ENCODE measurements at places on chromosomes 7 and 10.

DNA sequence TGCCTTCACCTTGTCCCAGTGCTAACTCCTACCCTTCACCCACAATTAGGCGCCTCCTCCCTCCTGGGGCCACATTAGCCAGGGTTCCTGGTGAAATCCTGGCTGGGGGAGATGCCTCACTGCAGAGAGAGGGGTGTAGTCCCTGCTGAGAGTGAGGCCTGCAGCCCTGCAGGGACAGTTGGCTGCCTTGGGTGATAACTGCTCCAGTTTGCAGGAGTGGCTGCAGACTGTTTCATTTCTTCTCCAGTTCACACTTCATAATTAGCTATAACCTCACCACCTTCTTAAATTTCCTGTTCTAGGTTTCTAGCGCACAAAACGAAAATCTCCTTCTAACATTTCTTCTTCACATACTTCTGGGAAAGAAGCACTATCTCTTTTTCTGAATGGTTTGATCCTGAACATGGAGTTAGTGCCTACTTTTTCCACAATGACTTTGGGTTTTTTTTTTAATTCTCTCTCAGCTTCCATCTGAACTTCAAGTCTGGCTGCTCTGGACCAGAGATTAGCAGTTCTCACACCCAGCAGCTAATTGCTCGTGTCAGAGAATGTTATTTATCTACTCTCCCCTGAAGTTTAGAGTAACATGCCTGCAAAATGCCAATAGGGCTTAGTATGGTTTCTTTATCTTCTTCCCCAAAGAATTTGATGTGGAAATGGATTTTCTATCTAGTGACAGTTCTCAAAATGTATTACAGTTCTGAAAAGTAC is 15.5 kb upstream of the JAZF1 start:
- no peak for DNase-seq

- no peak for DNase-seq
Measured at GRCh38 chr7:71283802-71284201, 151.9 kb downstream of the GALNT17 start.

- DNase-seq = no peak
Measured at GRCh38 chr10:110980807-110981206, 61.4 kb downstream of the SHOC2 start.

- DNase-seq = no peak
Measured at GRCh38 chr10:68224810-68225209, 7.1 kb downstream of the ATOH7 start.

GRCh38 chr10:82308641-82309040 is 433.6 kb downstream of the NRG3 start:
- no peak for DNase-seq

DNA sequence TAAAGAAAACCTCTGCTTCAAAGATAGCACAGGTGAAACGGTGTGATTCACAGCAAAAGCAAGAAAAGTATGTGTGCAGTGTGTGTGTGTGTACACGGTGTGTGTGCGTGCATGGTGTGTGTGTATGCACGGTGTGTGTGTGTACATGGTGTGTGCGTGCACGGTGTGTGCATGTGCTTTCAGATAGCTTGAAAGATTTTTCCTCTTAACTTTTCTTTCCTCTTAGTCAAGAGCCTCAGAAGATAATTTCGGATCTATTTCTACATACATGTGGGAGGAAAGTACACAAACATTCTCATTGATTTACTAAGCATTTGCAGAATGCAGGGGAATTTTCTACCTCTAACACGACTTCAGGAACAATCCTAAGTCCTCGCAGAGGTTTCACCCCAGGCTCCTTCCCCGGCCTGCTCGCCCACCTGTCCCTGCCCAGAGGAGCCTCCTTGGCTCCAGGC is 2.9 kb downstream of the FGFR2 start:
- DNase-seq = no peak

DNA sequence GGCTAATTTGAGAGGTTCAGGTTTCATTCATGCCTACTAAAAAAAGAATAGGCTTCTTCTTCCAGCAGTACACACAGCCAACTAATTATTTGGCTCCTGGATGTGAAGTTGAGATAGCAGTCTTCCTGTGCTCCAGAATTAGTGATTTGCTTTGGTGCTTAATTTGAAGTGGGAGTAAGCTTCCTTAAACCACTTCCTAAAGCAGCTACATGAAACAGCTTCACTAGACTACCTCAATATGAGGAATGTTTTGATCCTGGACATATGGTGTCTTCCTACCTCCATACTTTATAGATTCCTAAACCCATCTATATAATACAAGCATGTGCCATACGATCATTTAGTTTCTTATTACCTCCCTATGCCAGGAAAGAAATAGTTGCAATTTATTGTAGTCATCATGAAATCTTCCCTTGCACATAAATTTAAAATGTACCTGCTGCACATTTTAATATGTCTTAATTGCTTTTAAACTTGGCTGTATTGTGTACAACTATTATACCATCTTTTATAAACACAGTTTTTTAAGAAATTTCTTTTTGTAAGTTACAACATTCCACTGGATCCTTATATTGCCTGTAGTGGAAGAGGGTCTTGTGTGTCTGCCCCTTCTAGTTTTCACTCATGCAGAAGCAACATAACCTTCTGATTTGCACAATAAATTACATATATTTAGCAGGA is 8.6 kb downstream of the VIM start:
- no peak for DNase-seq

DNA sequence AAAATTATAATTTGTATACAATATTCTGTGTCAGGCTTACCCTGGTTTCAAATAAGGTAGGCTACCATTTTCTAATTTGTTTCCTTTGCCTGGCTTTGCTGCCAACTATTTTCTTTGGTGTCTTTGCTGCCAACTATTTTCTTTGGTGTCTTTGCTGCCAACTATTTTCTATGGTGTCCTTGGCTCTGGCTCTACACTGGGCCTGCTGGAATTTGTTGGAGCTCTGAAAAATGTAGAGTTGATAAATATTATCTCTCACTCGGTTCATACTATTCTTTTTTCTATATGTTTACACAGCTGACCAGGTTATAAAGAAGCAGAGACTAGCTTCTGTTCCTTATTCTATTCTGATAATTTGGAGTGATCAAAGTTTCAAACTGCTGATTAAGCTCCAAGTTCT is 768.0 kb upstream of the PHF14 start:
- no peak for DNase-seq

GRCh38 chr10:101319241-101319915 is 34.6 kb upstream of the BTRC start:
- no peak for DNase-seq

DNA sequence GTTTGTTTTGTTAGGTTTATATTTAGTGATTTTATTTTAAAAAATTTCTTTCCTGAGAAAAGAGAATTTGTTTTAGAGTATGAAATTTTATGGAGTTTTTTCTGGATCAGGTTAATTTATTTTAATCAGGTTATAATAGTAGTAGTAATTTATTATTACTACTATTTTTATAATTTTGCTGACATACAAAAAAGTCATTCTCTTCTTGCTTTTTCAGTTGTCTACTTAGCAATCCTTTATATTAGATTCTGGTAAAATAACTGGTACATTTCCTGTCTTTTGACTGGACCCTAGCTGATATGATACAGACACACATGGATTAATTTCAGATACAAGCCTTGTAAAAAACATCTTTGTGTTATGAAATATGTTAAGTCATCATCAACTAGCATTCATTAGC is 5.3 kb downstream of the CASD1 start:
- no peak for DNase-seq

GRCh38 chr10:60955316-60955715 is 11.3 kb upstream of the RHOBTB1 start:
- DNase-seq = no peak

DNA sequence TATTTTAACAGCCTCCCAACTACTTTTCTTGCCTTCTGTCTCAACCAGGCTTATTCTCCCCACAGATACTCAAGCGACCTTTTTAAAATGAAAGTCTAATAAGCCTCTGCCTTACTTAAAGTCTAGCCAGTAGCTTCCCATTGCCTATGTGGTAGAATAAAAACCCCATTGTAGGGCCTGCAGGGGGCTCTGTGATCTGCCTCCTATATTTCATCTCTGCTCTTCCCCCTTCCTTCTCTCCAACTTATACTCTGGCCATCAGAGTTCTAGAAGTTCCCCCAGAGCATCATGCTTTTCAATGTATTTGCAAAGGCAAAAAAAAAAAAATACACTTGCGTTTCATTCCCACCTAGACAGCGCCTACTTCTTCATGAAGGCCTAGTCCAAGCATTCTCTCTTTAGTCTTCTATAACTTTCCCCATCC is 167.7 kb upstream of the ADO start:
- DNase-seq = no peak

- no peak for DNase-seq
Measured at GRCh38 chr7:74297516-74298233, 8.5 kb downstream of the CLIP2 start.

DNA sequence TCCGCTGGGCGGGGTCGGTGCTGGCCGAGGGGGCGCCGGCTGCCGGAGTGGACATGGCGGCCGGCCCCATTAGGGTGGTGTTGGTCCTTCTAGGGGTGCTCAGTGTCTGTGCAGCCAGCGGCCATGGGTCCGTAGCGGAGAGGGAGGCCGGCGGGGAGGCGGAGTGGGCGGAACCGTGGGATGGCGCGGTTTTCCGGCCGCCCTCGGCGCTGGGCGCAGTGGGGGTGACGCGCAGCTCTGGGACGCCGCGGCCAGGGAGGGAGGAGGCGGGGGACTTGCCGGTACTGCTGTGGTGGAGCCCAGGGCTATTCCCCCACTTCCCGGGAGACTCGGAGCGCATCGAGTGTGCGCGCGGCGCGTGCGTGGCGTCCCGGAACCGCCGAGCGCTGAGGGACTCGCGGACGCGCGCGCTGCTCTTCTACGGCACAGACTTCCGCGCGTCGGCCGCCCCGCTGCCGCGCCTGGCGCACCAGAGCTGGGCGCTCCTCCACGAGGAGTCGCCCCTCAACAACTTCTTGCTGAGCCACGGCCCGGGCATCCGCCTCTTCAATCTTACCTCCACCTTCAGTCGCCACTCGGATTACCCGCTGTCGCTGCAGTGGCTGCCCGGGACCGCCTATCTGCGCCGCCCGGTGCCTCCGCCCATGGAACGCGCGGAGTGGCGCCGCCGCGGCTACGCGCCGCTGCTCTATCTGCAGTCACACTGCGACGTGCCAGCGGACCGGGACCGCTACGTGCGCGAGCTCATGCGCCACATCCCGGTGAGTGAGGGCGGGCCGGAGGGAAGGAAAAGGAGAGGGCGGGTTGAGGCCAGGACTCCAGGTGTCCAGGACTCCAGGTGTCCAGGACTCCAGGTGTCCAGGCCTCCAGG is 9.3 kb upstream of the CHCHD1 start:
- DNase-seq = peak; percentile 38

GRCh38 chr7:17651863-17652385 is 288.4 kb downstream of the SNX13 start:
- DNase-seq = no peak

DNA sequence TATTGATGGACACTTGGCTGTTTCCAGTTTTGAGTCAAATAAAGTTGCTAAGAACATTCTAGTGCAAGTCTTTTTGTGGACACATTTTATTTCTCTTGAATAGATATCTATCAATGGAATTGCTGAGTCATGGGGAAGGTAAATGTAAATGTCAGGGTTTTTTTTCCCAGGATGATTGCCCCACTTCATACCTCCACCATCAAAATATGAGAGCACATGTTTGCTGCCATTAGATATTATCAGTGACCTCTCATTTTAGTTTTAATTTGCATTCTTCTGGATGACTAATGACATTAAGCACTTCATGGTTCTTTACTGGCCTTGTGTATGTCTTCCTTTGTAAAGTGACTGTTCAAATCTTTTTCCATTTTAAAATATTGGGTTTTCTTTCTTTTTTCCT is 45.7 kb downstream of the PAPSS2 start:
- no peak for DNase-seq

DNA sequence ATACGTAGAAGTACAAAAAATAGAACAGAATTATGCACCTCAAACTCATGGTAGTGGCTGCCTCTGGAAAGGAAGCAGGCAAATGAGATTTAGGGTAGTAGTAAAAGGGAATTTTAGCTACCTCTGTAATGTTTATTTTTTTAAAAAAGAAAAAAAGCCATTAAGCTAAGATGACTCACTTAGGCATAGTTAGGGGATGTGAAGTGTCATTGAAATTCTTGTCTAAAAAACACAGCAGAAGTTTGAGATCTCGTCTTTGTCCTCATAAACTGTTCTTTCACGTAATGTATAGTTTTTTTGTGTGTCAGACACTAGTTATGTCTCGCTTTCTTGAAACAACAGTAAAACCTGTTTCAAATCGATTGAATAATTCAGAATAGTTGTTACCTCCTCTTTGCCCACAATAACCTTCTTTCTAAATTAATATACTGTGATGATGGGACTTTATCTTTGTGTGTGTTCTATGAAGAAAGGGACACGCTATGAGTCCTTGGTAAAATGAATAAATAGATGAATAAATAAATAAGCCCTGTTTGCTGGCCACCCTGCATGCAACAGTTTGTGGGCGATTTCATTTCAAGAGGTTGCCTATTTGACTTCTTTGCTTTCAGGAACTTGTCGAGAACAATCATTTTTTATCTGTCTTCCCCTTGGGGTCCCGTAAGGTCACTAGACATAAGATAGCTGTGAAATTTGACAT is 14.5 kb upstream of the FBXW4 start:
- DNase-seq = no peak

GRCh38 chr10:117075064-117075463 is 63.0 kb downstream of the VAX1 start:
- no peak for DNase-seq

DNA sequence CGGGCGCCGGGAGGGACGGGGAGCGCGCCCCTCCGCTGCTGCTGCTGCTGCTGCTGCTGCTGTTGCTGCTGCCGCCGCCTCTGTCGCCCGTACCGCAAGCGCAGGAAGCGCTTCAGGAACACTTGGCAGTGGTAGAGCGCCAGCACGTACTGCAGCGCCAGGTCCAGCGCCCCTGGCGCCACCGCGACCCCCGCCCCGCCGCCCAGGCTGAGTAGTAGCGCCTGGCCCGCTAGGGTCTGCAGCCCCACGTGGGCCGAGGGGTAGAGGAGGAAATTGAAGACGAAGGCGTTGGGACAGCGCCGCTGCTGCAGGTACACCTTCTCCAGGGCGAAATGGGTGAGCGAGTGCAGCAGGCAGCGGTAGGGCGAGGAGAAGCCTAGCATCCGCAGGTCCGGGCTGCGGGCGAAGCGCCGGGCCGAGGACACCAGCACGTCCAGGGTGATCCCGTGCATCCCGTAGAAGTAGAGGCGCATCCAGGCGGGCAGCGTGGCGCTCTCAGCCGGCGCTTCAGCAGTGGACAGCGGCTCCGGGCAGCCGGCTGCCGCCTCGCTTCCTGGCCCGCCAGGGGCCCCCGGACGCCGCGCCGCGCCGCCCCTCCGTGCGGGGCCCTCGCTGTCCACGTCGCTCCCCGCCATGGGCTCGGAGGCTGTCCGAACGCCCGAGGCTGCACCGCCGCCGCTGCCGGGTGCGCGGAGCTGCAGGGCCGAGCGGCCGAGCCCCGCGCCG is at the start of gene TMEM229A:
Gene TMEM229A (minus strand): TSS at position 699 of the 726 bp plus-strand sequence. CDS start 64 bp downstream, at position 635.
- peak; percentile 43 for DNase-seq
